ENCODE measurements at places on chromosomes 16 and 17.

DNA sequence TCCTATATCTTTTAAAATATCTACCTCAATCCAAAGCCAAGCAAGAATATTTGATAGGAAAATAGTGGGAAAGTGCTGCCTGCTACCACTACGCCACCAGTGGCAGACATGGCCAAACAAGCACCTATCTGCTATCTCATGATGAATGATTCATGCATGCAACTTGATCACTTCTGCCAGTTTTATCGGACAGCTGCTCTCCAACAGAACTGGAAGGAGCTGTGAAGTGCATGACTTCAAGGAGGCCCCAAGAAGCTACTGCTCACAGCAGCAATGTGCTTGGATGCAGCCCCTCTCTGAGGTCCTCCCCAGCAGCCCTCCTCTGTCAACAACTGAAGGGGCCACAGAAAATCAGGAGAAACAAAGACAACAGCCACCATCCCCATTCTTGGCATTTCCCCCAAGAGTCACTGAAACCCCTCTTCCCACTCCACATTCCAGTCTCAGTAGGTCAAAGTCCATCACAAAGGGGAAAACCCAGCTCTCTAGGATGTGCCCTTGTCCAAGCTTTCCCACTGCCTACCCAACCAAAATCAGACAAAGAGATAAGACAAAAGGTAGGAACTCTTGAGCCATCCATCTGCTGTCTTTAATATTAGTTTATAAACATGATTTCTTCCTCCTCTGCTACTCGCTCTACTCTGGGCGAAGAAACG is 215.3 kb downstream of the C16orf78 start:
- DNase-seq = no peak

DNA sequence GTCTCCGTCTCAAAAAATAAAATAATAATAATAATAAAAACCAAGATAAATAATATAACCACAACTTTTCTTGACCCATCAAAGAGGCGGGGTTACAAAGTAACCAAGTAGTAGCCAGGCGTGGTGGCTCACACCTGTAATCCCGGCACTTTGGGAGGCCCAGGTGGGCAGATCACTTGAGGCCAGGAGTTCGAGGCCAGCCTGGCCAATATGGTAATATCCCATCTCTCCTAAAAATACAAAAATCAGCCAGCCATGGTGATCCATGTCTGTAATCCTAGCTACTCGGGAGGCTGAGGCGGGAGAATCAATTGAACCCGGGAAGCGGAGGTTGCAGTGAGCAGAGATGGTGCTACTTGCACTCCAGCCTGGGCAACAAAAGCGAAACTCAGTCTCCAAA is 45.3 kb downstream of the ADCY9 start:
- DNase-seq = no peak

GRCh38 chr16:662597-662996 is 5.3 kb upstream of the RHOT2 start:
- DNase-seq = no peak

DNA sequence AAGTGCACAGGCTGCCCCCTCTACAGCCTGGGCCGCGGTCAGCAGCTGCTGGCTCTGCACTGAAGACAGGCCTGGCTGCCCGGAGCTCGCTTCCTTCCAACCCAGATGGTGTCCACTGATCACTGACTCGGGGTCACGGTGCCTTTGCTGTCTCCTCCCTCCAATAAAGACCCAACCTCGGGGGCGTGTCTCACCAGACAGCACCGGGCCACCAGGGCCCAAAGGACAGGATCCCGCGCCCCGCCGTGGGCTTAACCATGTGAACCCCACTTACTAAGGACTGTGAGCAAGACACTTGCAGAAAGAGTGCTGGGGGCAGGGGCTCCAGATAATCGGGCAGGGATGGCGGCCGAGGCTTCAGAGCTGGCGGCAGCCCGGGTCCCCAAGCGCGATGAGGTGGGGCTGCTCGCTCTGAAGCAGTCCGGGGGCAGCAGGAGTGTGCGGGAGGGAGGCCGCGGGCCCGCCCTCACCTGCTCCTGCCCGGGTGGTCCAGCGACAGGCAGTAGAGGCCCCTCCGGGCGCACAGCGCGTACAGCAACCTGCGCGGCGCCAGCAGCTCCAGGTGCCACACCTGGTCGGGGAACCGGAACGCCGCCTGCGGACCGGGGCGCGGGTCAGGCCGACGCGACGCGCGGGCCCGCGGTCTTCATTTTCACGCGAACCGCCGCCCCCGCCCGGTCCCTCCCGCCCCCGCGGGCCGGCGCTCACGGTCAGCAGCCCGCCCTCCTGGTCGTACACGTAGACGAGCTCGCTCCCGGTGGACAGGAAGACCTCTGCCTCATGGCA is 502 bp downstream of the FAAP100 start:
- no peak for DNase-seq

GRCh38 chr16:83943516-83944050 is 9.5 kb upstream of the OSGIN1 start:
- no peak for DNase-seq

DNA sequence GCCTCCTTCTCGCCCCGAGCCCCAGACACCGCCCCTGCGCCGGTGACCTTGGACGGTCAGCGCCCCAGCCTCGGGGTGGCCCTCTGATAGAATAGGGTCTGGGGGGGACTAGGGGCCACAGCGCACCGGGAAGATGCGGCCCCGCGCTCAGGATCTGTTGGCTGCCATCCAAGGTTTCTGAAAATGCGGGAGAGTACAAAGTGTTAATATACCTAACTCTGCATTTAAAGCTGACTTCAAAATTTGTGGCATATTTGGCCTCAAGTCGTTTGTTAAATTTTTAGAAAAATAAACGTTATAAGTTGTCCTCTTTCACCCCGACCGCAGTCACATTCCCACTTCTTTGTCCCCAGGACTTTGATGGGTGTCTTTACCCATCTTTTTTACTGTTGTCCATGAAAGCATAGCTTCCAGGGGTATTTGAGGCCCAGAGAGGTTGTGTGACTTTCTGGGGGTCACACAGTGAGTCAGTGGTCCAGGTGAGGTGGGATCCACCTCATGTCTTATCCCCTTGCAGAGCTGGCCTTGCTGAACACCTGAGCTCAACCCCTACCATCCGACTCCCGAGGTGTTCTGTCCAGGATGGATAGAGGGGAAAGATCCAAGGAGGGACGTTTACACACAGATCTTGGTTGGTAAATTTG is 796 bp downstream of the NT5M start:
- DNase-seq = no peak

DNA sequence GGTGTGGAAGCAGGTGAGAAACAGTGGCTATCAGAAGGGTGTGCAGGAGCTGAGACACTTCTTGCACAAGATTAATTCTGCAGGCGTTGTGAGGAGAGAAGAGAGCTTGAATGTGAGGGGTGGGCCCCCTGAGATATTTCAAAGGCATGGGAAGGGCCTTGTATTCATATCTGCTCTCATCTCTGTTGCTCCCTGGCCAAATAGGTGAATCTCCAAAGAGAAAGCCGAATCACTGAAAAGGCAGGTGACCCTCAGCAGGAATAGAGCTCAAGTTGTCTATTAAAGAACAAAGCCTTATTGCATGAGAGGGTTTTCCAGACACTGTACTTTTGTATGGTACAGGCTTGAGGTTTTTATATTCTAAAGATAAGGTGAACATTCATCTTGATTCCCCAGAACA is 373.1 kb downstream of the TMEM114 start:
- DNase-seq = no peak

DNA sequence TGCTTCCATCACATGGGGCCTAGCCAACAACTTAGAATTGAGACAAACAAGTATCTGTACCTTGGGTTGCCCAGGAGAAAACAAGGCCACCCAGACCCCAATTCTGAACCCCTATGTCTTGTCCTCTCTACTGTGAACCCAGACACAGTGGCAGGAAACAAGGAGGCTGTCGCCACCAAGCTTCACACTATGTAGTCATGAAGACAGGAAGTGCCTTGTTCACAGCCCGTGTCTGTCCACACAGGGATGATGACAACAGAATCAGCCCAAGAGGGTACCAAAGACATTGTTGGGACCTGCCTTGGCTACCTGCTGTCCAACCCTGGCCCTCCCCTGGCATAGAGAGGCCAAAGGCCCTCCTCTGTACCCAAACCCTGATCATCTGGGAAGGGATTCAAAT is 84.8 kb downstream of the CDYL2 start:
- DNase-seq = no peak

DNA sequence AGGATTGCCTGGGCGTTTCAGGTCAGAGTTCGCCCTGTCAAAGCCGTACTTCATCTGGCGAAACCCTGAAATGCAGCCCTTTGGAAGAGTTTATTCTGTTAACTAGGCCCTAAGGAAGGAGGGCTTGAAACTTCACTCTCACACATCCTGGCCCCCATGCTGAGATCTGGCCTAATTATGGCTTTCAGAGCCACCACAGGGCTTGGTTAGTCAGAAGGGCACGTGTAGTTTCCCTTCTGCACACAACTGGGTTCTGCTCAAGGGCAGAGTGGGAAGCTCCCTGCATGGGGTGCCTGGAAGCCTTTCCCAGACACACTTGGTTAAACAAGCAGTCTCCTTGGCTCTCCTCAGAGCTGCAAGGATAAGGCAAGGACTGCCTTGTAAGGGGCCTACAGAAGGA is 397.3 kb downstream of the SHISA9 start:
- no peak for DNase-seq

- peak; percentile 33 for DNase-seq
Measured at GRCh38 chr16:102060-102855, 24.2 kb downstream of the MPG start.

DNA sequence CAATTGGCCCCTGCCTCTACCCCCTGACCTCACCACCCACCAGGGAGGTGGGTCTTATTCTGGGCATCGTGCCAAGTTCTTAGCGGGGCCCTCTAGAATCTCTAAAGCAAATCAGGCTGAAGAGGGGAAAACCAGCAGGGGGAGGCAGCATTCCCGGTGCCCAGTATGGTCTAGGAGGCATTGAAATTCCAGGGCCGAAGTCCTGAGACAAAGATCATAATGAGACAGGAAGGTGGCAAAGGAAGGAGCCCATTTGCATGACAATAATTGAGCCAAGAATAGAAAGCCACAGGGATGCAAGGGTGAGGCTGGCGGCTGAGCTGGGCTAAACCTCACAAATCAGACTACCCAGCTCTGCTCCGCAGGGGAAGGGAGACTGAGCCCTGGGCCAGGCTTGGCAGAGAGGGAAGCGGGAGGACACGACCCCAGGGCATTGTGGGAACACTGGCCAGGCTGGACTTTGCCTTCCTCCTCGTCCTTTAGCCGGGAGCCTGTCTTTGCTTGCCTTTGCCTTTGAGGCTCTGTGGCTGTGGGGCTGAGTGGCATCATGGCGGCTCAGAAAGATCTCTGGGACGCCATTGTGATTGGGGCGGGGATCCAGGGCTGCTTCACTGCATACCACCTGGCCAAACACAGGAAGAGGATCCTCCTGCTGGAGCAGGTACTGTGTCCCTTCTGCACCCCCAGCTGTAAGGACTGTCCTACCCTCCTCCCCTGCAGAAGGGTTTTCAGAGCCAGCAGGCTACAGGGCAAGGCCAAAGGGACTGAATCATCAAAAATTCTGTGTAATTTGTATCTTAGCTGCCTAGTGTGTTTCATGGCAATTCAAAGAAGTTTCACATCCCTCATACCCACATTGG is at the start of gene PIPOX:
TSS of gene PIPOX (plus strand) at position 463 of the 860 bp plus-strand sequence. CDS start at position 548, 85 bp downstream.
- DNase-seq = peak; percentile 46

DNA sequence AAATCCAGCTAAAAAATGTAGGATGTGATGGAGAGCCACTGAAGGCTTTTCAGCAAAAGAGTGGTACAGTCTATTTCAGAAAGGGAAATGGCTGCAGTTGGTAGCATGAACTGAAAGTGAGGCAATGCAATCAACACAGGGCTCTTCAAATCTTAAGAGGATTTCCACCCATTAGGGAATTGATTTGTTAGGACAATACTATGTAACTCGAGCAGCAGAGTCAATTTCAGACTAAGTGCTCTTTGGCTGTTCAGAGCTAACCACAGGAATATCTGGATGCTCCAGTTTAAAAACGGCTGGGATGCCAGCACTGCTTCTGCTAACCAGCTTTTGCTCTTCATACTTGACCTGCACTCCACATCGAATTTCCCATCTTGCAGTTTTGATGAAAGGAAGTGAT is 24.6 kb downstream of the CACNG1 start:
- DNase-seq = no peak

- peak; percentile 37 for DNase-seq
Measured at GRCh38 chr16:85514598-85515318, 98.4 kb upstream of the GSE1 start.

DNA sequence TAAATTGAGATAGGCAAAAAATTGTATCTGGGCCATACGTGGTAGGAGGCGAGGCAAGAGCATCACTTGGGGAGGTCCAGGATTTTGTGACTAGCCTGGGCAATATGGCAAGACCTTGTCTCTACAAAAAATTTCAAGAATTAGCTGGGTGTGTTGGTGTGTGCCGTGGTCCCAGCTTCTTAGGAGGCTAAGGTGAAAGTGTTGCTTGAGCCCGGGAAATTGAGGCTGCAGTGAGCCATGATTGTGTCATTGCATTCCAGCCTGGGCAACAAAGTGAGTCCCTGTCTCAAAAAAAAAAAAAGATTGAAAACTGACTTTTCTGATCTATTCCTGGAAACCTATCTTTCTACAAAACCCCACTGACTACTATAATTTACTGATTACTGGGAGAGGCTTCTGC is 26.7 kb downstream of the CDK12 start:
- DNase-seq = no peak

DNA sequence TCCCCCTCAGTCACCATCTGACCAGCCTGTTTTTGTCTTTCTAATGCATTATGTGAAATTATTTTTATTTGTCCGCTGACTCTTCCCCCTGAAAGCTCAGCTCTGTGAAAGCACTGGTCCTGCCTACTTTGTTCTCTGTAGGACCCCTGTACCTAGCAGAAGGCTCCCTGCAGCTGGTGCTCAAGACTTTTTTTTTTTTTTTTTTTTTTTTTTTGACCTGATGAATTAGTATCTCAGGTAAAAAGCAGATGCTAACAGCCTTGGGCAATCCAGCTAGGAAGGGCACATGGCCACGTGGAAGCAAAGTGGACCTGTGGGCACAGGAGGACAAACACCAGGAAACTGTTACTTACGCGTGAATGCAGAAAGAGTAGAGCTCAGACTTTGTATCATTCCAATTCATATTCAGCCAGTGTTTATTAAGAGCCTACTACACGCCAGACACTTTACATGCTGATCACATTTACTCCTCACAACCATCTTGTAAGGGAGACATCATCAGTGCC is 629 bp upstream of the UNC119 start:
- DNase-seq = no peak

- DNase-seq = no peak
Measured at GRCh38 chr16:12833926-12834325, 30.2 kb upstream of the CPPED1 start.

DNA sequence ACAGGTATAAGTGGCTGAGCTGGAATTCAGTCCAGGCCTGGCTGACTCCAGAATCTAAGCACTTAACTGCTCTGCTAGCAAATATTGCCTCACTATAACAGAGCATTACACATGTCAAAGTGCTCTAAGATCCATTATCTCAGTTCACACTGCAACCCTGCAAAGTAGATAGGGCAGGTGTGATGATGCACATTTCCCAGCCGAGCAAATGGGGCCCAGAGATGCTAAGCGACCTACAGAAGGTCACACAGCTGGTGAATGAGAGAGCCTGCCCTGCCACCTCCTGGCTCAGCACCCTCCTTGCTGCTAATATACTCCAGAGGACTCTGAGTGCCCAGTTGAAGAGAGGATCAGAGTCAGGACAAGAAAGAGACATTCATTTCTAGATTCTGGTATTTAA is 73.6 kb upstream of the CCL1 start:
- no peak for DNase-seq

GRCh38 chr16:4494746-4495490 is 18.7 kb downstream of the HMOX2 start:
- DNase-seq = no peak

- no peak for DNase-seq
Measured at GRCh38 chr17:71472809-71473789, 647.7 kb upstream of the SOX9 start.

- no peak for DNase-seq
Measured at GRCh38 chr16:52611817-52612673, 65.1 kb upstream of the TOX3 start.
